ENCODE measurements at places on chromosomes 6 and 20.

DNA sequence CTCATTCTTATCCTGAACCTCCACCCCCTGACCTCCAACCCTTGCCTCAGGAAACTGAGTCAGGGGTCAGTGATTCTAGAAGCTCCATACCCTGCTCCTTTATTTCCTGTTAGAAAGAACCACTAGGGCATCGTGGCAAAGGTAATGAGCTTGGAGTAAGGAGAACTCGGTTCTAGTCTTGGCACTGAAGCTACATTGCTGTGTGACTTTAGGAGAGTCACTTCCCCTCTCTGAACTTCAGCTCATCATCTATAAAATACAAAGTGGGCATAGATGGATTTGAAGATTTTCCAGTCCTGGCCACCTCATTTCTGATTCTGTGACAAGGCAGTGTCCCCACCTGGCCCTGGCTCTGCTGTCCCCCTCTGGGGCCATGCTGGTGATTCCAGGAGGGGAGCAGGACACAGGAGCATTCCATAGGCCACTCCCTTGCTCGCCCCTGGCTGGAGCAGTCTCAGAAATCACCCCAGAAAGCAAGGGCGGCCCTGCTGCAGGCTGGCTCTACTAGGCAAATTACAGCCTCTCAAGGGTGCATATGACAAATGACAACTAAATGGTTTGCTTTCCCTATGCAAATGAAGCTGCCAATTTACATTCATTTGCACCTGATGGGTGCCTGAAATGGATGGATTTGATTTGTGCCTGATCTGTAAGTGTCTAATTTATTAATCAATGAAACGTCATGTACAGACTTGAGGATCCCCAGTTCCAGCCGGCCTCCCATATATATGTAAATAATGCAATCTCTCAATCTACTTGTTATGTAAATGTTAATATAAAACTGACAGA, 62.2 kb downstream of the LRFN2 start:
- no peak for DNase-seq

DNA sequence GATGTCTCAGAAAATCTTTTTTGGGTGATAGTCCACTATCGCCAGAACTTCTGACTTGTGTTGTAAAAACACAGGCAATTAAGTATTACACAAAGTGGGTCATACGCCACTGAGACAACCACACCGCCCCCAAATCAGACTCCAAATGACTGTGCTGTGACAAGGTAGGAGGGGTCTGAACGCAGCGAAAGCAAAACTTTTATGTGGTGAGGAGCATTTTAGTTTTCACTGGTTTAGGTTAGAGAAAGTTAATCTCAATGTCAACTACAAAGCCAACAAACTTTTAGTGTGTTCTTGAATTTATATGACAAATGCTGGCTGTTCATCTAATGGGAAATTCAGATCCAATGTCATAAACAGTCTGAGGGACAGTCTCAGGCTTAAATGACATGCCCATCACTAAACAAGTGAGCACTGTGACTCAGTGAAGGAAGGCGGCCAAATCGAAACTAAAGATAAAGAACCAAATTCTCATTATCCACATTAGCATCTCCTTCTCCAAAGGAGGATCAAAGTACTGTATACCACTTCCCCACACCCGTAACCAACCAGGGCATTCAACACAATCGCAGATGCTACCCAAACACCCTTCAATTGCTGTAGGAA, 186.7 kb downstream of the GJA10 start:
- DNase-seq: no peak

GRCh38 chr6:169719117-169719516, 5.2 kb downstream of the PHF10 start:
- DNase-seq: no peak

GRCh38 chr6:109429496-109429895, 10.9 kb downstream of the PPIL6 start:
- no peak for DNase-seq
